Fibroblast of upper back skin (primary cell): ENCODE measurements at places on chromosomes 6 and 20.
A peak's percentile ranks its signal among the peaks of the same experiment; 100 is the strongest.

GRCh38 chr6:134537146-134537555 lies 219.2 kb upstream of the SGK1 start:
- DNase-seq: peak; percentile 95

GRCh38 chr6:20949138-20949537 lies 414.9 kb downstream of the CDKAL1 start:
- no peak for DNase-seq

DNA sequence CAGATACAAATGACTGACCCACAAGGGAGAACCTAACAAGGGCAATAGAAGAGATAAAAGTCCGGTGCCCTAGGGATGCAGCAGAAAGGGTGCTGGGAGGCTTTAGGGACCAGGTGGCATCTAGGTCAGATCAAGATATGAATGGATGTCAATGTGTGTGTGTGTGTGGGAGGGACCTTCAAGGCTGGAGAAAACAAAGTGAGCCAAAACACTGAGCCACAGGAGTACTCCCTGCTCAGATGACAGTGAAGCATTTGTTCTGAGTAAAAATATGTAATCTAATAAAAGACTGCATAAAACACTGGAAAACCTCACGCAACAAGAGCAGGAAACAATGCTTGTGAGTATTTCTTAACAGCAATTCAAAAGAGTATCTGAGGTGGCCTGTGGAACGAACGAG lies 28.2 kb downstream of the ZNF337 start:
- DNase-seq: no peak

DNA sequence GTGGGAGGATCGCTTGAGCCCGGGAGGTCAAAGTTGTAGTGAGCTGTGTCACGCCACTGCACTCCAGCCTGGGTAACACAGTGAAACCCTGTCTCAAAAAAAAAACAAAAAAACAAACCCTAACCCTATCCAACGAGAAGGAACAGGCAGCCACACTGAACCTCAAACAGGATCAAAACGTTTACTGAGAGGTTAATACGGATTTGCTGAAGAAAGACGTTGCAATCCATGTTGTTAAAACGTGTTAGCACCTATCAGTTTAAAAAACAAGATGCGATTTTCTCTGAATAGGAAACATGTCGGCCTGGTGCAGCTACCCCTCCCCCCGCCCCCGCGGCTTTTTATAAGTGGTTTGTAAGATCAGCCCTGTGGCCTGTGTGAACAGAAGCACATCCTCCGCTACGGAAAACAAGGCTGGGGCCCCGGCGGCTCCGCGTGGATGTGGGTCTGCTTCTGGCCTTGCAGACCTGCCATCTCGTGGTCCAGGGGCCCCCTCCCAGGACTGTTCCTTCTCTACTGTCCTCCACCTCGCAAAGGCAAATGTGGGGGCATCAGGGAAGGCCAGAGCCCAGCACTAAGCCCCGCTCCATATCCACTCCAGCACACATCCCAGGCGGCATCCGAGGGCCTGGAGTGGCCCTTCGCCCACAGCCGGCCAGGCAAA lies 11.4 kb downstream of the SLC2A4RG start:
- no peak for DNase-seq

DNA sequence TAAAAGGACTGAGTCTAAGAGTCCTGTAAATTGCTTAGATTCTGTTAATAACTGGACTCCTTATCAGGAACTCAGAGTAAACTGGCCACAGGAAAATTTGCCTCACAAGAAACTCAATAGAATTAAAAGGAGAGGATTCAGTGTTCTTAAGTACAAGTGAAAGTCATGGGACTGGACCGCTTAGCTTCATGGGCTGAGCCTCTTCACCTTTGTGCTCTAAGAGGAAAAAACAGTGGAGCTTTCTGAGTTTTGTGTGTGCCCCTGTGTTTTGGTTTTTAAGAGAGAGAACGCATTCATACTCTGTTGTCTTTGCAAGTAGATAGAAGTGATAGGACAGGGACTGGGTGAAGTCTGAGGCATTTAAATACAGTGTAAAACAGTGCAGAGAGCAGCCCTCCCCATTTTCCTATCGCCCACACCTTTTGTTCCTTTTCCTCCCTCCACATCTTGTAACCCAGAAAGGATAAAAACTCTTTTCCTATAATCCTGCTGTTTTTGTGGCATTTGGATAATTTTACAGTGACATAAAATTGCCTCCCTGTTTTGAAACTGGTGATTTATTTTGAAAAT lies 49.6 kb downstream of the FOXO3 start:
- DNase-seq: no peak
